ENCODE measurements at places on chromosomes 11 and 22.

DNA sequence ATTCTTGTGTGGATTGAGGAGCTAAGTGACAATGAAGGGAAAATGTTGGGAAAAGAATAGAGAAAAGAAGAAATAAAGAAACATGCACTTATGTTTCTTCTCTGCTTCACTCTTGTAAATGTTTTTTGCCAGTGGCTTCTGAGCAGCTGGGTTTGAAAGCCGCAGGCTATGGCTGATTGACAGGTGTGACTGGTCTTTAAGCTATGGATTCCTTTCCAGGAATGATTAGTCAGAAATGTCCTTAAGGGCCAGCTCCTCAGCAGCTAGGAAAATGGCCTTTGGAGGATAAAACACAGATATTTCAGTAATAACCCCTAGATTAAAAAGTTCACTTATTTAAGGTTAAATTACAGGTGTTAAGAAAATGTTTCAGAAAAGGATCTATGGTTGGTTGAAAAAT is 6.5 kb upstream of the USP28 start:
- DNase-seq, result no peak

GRCh38 chr11:72338741-72339140 is 94.8 kb upstream of the PHOX2A start:
- DNase-seq, result no peak

GRCh38 chr11:86952221-86952875 is 2.8 kb downstream of the FZD4 start:
- no peak for DNase-seq

DNA sequence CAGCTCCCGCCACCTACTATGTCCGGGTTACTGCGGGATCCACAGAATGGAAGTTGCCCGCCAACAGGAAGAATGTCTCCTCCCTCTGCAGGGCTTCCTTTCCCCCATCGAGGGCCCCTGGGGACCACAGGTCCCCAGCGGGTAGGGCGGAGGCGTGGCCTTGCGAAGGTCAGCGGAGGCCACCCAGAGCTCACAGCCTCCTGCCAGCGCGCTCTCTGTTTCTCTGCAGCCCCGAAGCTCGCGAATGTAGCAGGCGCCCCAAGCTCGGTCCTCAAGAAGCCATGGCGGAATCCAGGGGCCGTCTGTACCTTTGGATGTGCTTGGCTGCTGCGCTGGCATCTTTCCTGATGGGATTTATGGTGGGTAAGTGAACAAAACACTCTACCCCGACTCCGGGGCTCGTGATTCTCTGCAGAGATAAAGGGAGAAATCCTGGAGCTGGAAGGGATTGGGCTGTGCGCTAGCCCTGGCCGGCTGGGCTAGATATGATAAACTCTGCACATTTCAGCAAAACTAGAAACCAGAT is at the start of gene NAALAD2:
Gene NAALAD2 (plus strand): TSS at position 186 of the 526 bp plus-strand sequence. CDS start 96 bp downstream, at position 282.
- no peak for DNase-seq

- no peak for DNase-seq
These were observed 95.8 kb upstream of the CHORDC1 start for GRCh38 chr11:90318651-90319050.

GRCh38 chr11:56968524-56968923 is 20.2 kb upstream of the OR5AK2 start:
- no peak for DNase-seq

- DNase-seq, result no peak
These were observed 31.0 kb upstream of the CD5 start for GRCh38 chr11:61071208-61071681.

- no peak for DNase-seq
These were observed 26.3 kb downstream of the STK33 start for GRCh38 chr11:8567602-8568198.

DNA sequence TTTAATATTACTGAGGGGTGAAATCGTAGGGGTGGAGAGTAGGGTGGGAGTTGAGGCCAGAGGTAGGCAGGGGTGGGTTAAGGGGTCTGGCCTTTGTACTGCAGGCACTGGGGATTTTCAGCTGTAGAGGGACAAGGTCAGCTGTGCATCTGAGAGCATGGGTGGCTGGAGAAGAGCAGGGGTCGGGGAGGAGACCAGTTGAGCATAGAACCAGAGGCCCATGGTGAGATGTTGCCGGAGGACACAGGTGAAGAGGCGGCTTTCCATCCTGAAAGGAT is 12.1 kb upstream of the CELSR1 start:
- no peak for DNase-seq

DNA sequence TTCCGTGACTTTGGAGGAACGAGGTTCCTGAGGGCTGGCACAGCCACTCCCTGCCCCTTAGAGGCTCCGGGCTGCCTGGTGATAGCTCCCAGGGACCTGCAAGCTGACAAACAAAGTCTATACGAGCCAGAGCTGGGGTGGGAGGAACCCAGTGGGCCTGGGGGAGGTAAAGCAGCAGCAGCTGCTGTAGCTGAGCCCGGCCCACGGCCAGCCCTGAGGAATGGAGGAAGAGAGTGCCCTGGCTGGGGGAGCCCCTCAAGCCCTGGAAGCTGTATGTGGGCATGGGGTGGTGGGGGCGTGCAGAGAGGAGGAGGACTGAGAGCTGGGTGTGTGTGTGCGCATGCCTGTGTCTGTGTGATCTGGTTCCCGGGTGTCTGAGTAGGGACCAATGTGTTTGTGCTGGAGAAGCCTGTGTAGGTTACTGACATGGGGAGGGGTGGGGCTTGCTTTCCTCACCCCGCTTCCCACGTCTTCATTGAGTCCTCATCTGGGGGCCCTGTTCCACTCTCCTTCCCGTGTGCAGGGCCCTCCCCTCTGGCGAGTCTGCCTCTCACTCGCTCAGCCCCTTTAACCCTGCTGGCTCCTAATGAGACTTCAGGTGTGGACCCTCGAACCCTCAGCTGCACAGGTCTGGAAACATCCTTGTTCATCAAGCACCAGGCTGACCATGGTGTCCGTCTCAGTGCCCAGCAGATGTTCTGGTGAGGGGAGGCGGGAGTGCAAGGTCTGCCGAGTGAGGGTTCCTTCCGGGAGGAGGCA is 10.8 kb downstream of the ST3GAL4 start:
- no peak for DNase-seq

- DNase-seq, result no peak
These were observed 33.4 kb downstream of the REXO2 start for GRCh38 chr11:114472661-114473060.

- DNase-seq, result no peak
These were observed 17.3 kb downstream of the TRAF6 start for GRCh38 chr11:36492724-36493304.

DNA sequence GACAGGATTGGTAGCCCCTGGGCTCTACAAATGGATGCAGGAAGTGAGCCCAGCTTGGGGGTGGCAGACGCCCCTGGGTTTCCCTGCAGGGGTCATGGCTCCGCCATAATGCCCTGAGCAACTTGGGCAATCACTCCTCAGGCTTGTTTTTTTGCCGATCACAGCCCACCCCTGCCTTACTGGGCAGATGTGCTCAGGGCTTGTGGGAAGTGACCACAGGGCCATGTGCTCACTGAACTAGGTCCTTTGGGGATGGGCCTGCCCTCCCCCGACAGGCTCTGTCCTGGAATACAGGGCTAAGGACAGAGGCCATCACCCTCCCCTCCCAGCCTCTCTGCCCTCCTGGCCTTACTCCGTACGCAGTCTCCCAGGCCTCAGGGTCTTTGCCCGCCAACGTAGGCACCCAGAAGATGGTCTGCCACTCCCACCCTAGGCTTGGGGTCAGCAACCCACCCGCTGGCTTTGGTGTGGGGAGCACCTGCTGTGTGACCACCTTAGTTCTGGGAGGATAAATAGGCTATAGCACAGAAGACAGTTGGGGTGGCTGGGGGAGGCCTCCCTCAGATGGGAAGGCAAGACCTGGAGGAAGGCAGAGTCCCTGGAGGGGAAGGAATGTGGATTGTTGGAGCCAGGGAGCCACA is 3.8 kb downstream of the RPLP2 start:
- no peak for DNase-seq

- no peak for DNase-seq
These were observed 27.6 kb upstream of the EXPH5 start for GRCh38 chr11:108620958-108621772.

DNA sequence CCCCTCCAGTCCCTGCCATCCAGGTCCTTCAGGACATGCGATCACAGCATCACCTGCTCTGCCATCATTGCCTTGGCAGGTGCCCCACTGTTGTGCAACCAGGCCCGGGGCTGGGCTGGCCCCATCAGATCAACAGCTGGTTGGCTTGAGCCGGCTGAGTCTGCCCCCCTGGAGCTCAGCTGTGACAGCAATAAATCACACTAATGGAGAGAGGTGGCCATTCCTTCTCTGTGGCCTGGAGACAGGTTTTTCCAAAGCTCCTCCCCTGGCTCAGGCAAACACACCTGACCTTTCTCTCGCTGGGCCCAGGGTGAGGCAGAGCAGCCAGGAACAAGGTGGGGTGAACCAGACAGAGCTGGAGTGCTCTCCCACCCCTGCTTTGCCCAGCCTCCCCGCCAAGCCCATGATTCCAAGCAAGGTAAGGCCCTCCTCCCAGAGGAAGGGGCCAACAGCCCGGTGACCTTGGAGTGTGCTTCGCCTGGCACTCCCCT is 8.9 kb upstream of the FXYD2 start:
- no peak for DNase-seq

- no peak for DNase-seq
These were observed 195.7 kb downstream of the ADAMTS15 start for GRCh38 chr11:130644187-130644586.

GRCh38 chr11:107731941-107732688 is 20.3 kb upstream of the SLN start:
- DNase-seq, result no peak

DNA sequence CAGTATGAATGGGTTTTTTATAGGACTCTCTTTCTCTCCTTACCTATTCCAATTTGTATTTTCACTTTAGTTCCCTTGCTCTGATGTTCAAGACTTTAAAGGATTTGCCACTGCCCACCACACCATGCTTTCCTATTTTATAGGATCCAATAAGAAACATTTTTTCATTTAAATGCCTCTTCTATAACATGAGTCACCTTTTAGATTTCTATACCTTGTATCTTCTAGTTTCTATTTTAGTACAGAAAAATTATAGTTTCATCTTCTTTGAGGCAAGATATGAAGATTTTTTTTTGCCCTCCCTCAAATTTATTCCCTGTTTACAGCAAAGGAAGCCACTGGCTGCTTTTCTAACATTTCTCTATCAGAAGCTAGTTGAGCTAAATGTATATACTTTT is 76.8 kb downstream of the ARFGAP2 start:
- DNase-seq, result no peak

GRCh38 chr11:112744041-112744440 is 217.2 kb upstream of the NCAM1 start:
- no peak for DNase-seq

- no peak for DNase-seq
These were observed 17.6 kb downstream of the NCAPD3 start for GRCh38 chr11:134206185-134206584.

- no peak for DNase-seq
These were observed 659.4 kb downstream of the METTL15 start for GRCh38 chr11:28767574-28767973.

GRCh38 chr11:26622181-26622580 is 50.1 kb upstream of the MUC15 start:
- DNase-seq, result no peak

DNA sequence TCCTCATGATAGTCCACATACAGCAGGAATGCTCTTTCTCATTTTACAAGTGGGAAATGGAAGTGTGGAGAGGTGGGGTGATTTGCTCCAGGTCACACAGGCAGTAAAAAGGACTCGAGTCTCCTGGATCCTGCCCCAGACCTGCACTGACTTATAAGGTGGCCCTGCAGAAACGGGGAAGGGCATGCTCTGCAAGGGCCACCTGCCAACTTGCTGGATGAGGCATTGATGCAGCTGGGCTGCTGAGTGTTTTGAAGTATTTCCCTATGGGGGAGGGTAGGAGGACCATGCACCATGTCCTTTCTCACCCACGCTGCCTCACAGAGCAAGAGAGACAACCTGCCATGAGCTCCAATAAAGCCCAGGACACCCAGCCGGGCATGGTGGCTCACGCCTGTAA is 36.9 kb downstream of the OR6Q1 start:
- DNase-seq, result no peak

- DNase-seq, result no peak
These were observed 16.6 kb downstream of the GALNT18 start for GRCh38 chr11:11605181-11605580.

DNA sequence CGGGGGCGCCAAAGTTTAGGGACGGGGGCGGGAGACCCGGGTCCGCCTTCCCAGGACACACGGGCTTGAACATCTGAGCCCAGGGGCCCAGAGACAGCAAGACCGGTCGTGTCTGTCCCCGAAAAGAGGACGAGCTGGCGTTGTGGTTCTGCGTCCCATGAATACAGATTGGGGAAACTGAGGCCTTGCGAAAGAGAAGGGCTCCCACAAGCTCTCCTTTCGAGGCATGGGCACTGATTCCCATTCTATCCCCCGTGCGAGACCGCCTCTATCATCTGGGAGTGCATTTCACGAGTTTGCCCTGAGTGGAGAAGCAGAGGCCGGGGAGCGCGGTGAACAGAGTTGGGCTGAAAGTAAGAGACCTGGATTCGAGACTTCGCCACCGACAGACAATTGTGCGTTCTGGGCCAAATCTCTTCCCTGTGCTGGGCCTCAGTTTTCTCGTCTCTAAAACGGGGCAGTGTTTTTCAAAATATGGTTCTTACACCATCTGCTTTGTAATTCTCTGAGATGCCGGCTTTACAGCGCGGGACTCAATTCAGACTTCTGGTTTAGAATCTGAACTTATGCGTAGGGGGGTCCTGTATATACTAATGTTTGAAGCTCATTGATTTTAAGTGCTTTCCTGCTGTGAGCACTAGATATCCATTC is 471 bp downstream of the RNF185 start:
- peak; percentile 4 for DNase-seq

GRCh38 chr22:31840585-31840984 is 86.8 kb downstream of the DEPDC5 start:
- no peak for DNase-seq

GRCh38 chr22:50438305-50439275 is 36.2 kb downstream of the SBF1 start:
- no peak for DNase-seq

- DNase-seq, result no peak
These were observed 73.2 kb downstream of the FAT3 start for GRCh38 chr11:92297567-92298553.

DNA sequence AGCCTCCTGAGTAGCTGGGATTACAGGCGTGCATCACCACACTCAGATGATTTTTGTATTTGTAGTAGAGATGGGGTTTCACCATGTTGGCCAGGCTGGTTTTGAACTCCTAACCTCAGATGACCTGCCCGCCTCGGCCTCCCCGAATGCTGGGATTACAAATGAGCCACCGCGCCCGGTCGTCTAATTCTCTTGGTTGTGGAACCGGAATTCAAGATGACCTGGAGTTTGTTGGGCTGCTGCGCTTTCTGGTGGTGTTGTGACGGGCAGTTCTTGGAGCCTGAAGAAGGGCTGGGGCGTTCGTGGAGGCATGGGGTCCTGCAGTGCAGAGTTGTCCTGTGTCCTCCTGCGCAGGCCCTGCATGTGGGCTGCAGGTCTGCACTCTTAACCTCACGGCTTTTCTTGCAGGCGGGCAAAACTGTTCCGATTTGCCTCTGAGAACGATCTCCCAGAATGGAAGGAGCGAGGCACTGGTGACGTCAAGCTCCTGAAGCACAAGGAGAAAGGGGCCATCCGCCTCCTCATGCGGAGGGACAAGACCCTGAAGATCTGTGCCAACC is 4.9 kb upstream of the TRMT2A start:
- DNase-seq, result no peak

DNA sequence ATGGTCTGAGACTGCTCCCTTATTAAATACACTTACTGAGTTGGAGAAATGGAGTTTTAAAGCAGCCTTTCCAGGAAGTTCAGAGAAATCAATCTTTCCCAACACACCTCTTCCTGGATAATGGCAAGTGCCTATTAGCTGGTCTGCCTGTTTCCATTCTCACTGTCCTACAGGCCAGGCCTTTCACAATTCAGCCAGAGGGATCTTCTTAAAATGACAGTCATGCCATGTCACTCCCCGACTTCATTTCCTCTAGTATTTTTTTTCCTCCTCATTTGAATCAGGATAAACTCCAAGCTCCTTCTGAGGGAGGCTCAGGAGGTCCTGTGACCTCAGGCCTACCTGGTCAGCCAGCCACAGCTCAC is 62.6 kb downstream of the FDX1 start:
- DNase-seq, result no peak

All from effector memory CD4-positive, alpha-beta T cell (primary cell).